ENCODE measurements at places on chromosomes 3 and 15.

DNA sequence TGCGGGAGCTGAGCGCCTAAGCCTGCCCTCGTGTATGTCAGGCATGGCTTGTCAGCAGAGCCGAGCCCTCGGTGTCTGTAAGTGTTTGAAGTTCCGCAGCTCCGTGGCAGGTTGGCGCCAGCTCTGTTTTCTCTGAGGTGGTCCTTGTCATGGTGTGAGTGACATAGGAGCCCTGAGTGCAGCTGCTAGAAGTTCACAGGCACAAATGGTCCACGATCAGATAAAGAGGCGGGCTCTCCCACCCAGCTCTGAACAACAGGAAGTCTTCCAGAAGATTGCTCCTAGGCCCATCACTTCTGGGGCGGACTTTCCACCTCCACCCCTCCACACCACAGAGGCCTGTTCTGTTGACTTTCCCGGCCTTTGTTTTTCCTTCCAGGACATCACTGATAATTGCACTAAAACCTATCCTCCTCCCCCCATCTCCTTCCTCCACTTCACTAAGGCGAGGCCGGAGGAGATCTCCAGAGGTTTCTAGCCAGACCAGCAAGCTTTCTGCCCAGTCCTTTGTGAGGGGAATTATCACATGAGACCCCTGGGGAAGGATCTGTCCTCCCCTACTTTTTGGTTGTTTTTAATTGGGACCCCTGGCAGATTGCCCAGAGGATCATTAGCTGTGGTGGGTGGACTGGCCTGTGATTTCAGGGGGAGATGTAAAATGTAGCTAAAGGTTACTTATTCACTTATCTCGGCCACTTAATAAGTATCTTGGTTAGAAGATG, 19.9 kb downstream of the ITPR1 start:
- no peak for DNase-seq

- DNase-seq = no peak
These were observed 220.7 kb downstream of the FHIT start for GRCh38 chr3:61030469-61031035.

- DNase-seq = no peak
These were observed 922 bp downstream of the ADPRH start for GRCh38 chr3:119580067-119580760.

- peak; percentile 85 for DNase-seq
These were observed at the start of gene SLC12A6 for GRCh38 chr15:34337557-34338306. TSS of gene SLC12A6 (minus strand) at chr15:34337781. CDS start at chr15:34336680, 1,101 bp downstream.

- DNase-seq = no peak
These were observed 377.2 kb upstream of the CFAP20DC start for GRCh38 chr3:59426821-59427565.

GRCh38 chr3:149435996-149436885, 38.3 kb upstream of the TM4SF4 start:
- DNase-seq = no peak

Measured in HEK293T (cell line).